ENCODE measurements at places on chromosomes 7 and 10.

- DNase-seq, result no peak
Observed at GRCh38 chr10:43228783-43229207, 38.1 kb downstream of the RASGEF1A start.

GRCh38 chr7:111605246-111605645 lies 43.0 kb upstream of the IMMP2L start:
- DNase-seq, result no peak

DNA sequence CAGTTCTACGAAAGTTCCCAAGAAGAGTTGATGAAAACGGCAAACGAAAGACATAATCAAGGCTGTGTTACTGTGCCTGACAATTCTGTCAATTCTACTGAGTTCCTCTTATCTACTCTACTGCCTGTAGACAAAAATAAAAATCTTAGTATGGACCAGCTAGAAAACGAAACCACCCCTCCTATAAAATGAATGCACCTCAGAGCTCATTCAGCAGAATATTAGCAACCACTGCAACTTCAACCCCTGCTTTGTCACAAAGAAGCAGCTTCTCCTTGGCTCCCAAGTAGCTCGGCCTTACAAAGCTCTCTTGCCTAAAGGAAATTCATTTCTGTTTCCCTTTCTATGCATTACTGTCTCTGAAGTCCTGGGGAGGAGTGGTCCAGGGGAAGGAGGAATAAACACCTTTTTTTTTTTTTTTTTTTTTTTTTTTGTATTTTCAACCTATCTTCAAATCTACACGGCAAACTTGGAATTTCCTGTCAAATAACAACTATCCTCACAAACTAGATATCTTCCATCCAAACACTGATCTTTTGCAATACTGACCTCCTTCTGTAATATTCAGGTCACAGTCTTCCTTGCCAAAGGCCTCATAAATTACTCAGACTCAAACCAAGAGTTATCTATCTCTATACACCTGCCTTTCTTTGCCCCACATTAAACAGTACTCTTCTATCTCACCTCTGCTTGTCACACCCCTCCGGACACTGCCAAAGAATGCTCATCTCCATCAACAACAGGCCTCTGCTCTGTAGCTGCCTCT lies 74.3 kb downstream of the GLI3 start:
- DNase-seq, result no peak

DNA sequence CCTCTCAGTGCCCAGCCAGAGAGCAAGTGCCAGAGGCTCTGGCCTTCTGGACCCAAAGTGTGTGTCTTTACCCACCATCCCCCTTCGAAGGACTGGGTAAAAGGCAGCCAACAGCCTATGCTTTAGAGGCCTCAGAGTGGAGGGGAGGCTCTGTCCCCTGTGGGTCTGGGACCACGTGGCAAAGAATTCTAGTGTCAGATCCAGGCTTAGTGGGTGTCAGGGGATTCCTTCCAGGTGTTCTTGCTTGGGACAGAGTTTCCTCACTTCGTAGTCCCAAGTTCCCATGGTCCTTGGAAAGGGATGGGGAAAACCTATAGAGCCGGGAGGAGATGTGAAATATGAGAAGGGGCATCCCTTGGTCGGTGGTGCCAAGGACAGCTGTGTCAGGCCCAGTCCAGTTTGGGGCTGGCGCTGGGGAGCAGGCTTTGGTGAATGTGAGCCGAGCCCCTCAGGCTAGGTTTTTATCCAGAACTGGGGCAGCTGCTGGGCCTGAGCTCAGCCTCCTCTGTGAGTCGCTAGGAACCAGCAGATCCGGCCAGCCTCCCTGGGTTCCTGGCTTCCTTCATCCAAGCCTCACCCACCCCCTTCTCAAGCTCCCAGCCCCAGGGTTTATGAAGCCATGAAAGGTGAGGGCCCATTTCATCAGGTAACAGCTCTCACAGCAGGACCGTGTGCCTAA lies 71.2 kb downstream of the C10orf105 start:
- no peak for DNase-seq

DNA sequence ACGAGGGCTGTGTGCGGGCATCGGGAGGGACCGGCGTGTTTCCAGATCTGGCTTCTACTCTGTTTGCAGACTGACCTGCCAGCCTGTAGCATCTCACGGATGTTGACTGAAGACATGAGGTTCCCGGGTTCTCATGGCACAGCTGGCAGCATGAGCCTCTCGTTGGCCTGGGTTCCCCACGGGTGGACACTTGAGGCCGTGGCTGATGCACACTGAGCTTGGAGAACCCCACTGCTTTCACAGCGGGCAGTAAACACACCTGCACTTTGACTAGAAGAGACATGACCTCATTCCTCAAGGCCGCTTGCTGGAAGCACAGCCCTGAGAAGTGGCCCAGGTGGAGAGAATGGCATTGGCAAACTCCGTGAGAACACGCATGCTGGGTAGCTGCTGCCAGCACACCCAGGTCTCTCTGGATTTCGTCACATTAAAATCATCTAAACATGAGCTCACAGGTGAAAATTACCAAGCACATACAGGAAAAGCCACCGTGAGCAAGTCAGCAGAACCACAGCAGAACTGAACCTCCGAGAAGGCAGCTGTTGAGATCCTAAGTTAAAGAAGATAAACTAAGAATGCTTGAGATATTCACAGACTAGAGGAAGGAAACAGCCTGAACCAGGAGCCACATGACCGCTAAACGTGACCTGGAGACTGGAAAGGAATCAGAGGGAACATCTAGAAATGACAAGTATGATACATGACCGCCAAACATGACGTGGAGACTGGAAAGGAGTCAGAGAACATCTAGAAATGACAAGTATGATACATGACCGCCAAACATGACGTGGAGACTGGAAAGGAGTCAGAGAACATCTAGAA lies 32.5 kb downstream of the BNIP3 start:
- no peak for DNase-seq

DNA sequence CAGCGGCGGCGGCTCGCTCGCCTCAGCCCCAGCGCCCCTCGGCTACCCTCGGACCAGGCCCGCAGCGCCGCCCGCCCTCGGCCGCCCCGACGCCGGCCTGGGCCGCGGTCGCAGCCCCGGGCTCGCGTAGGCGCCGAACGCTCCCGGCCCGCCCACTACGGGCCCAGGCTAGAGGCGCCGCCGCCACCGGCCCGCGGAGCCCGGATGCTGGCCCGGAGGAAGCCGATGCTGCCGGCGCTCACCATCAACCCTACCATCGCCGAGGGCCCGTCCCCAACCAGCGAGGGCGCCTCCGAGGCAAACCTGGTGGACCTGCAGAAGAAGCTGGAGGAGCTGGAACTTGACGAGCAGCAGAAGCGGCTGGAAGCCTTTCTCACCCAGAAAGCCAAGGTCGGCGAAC lies 18.2 kb upstream of the TSPAN33 start:
- DNase-seq, result no peak
